Stomach (tissue), 19 donors: ENCODE measurements at places on chromosomes 6 and 20. TPM values are rescaled to one million over a fixed set of nuclear protein-coding genes. Genes with fewer than 3 reads are reported as not detected.

GRCh38 chr20:37398750-37399621 lies 53.0 kb downstream of the SRC start:
- DNase-seq: no peak

PPP1R3G gene
- 1.3 TPM for total RNA-seq

GABRR1 gene
- total RNA-seq: not detected

- DNase-seq: no peak
These were observed 23.2 kb downstream of the AHI1 start for GRCh38 chr6:135474362-135474761.

HS3ST5 gene
- total RNA-seq: not detected

DNA sequence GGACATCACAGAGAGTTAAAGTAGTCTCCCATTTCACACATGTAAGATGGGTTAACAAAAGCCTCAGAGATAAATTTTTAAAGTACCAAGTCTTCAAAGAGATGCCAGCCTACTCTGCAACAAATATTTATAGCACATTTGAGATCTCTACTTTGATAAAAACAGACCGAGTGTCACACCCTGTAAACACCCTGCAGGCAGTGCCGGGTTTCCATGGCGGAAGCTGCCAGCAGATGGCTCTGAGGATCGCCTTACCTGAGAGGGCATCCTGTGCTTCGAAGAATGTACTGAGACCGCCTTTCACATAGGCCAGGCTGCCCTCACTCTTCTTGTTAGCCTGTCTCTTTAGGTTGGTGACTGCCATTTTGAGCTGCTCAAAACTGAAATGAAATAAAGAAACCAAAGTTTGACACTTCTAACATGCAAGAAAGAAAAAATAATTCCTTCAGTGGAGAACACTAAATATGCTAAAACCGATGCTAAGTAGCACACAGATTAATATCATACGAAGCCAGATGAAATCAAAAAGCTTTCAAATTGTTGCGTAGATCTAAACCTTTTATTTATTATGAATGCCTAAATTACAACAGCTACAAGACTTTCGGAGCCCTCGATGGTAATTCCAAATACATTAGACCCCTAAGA lies 39.3 kb downstream of the HUS1B start:
- DNase-seq: no peak

DNA sequence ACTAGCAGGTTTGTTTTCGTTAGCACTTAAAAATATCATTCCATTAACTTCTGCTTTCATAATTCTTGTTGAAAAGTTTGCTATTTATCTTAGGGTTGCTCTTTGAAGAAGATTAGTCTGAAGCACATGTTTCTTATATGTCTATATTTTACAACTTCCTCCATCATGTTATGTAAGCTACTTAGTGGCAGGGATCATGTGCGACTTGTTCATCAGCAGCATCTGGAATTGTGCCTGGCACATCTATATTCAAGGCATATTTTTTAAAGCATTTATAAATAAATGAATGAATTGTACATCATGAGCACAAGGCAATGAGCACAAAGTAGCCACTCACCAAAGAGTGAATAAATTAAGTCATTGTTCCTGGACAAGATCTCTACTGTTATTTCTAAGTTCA lies 187.2 kb upstream of the COL21A1 start:
- DNase-seq: no peak

CRIP3 gene
- total RNA-seq: not detected

GRCh38 chr6:74780831-74781230 lies 425.0 kb downstream of the COL12A1 start:
- peak; percentile 24 for DNase-seq

PAK5 gene
- not detected for total RNA-seq

CAGE1 gene
- total RNA-seq: not detected

ETV7 gene
- total RNA-seq: not detected
